Ovary (tissue), 10 donors: ENCODE measurements at places on chromosomes 4 and X. TPM values are rescaled to one million over a fixed set of nuclear protein-coding genes. Genes with fewer than 3 reads are reported as not detected.

DNA sequence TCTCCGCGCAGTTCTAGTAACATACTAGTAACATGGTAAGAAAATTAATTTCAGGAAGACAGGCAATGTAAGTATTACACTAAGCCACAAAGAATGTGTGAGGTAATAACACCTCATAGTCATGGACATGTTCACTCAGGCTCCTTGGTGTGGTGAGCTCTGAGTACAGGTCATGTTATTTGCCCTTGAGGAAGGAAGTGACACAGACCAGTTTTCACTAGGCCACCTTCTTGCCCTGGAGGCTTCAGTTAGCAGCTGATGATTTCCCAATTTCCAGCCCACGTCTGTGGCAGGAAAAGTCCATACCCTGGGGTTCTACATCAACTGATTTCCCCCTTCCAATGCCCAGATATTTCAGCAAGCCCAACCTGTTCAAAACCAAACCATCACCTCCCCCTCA is 6.7 kb downstream of the APOO start:
- no peak for DNase-seq

DNA sequence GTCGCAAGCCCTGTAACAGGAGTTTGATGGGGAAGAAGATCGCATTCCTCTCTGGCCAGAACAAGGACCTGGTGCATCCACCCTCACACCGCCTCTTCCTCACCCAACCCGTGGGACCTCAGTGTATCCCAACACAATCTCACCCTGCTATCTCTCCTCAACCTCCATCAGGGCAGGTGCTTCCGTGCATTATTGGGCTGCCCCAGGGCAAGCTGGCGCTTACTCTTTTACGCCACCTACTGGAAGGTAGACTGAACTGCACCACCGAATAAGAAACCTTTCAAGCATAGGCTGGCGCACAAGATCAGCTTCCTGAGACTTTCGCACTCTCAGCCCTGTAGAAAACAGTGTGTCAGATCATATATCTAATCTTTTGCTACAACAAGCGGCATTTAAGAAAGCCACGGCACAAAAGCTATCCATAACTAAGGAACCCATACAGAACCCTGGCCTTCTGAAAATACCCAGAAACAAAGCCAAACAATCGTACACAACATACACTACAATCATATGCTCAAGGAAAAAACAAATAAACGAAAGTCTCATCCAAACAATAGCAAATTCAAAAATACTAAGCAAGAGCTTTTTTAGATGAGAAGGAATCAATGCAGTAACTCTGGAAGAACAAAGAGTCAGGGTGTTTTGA is 209.3 kb downstream of the UGT8 start:
- DNase-seq, result no peak

RASGEF1B gene
- 5.5 TPM for polyA plus RNA-seq

GRCh38 chr4:25320773-25321172 is 8.2 kb downstream of the ZCCHC4 start:
- DNase-seq, result no peak

DNA sequence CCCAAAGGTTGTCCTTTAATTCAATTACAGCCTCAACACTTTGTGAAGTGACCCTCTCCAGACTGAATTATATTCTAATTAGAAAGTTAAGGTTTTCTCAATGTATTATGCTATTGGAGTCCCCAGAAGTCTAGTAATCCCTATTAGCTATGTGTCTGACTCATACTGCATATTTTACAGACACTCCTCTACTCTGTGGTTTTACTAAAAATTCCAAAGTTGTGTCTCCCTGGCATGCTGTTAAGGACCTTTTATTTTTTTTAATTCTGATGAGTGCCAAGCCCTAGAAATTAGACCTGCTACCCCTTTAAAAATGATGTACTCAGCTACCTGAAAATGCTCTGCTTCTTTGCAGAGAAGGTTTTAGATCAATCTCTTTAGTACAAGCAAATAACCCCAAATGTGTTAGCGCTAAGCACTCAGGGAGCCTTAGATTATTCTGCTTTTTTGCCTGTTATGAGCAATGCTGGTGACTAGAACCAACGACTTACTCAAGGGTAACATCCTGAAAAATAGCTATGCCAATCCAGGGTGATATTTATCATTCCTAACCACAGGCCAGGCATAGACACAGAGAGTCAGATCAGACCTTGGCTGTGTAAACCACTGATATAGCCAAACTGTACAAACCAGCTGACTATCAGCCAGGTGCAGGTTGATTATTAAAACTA is 26.1 kb upstream of the CXCL13 start:
- DNase-seq, result no peak

GRCh38 chr4:168664242-168664891 is 167.5 kb downstream of the PALLD start:
- no peak for DNase-seq
